ENCODE measurements at places on chromosomes 12 and 14.

GRCh38 chr14:35558680-35559079 is 24.7 kb downstream of the INSM2 start:
- DNase-seq: no peak

DNA sequence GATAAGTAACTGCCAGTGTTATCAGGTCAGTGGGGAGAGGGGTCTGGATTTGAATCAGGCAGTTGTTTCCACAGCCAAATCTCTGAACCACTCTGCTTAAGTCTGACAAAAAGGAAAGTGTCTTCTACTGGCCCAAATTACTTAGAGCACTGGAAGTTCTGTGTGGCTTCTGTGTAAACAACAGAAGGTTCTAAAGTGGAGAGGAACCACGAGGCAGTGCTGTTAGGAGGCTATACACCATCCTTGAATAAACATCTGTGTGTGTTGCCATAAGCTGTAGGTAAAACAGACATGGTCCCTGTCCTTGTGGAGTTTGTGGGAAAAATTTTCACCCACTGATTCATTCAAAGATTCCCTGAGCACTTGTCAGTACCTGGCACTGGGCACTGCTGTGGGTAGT is 50.0 kb downstream of the GALNT4 start:
- no peak for DNase-seq

DNA sequence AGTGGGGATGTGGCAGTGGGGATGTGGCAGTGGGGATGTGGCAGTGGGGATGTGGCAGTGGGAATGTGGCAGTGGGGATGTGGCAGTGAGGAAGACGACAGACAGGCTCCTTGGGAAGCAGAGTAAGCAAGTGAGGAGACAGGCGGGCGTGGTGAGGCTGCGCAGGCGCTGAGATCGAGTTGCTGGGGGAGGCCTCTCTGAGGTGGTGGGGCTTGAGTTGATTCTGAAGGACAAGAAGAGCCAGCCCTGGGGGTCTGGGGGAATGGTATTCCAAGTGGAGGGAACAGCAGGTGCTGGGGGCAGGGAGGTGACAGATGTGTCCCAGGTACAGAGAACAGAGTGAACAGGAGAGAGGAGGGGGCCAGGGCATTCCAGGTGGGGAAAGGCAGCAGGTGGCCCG is 33.8 kb upstream of the TSPAN9 start:
- DNase-seq: no peak

GRCh38 chr14:74539503-74539902 is 45.9 kb downstream of the ISCA2 start:
- no peak for DNase-seq

GRCh38 chr14:42214981-42215491 is 608.4 kb downstream of the LRFN5 start:
- DNase-seq: no peak

- DNase-seq: no peak
These were observed 5.0 kb downstream of the CARMIL3 start for GRCh38 chr14:24056800-24057184.

GRCh38 chr14:61511558-61511948 is 183.8 kb upstream of the HIF1A start:
- no peak for DNase-seq

- DNase-seq: no peak
These were observed 441.0 kb downstream of the FUT8 start for GRCh38 chr14:65853407-65853955.

DNA sequence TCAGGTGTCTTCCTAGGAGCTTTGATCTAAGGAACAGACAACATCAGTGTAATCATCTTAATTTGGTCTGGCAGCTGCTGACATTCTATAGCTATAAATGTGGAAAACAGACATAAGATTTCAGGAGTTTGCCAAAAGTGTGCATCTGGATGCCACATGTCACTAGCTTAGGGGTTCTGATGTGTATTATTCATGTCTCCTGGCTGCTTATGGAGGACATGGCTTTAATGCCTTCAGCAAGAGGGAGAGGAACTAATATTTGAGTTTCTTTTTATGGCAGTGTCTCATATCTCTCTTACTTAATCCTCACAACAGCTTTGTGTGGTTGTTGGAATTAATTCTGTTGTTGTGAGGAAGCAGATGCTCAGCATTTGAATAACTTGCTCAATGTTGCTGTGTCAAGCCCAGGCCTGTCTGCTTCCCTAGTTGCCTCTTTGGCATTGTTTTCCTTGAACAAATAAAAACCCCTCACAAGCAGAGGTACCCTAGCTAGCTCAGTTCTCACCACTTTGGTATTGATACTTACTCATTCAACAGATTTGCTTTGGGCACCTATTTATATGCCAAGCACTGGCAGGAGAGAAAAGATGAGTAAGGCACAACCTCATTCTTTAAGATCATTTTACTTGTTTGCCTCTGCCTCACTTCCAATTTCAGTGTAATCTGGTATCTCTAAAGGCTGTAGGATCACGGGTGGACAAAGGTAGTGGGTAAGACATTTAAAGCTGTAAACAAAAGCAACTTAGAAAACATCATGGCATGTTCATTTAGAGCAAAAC is 39.8 kb upstream of the EID3 start:
- no peak for DNase-seq

- no peak for DNase-seq
These were observed 55.8 kb upstream of the CLEC14A start for GRCh38 chr14:38311655-38312054.

DNA sequence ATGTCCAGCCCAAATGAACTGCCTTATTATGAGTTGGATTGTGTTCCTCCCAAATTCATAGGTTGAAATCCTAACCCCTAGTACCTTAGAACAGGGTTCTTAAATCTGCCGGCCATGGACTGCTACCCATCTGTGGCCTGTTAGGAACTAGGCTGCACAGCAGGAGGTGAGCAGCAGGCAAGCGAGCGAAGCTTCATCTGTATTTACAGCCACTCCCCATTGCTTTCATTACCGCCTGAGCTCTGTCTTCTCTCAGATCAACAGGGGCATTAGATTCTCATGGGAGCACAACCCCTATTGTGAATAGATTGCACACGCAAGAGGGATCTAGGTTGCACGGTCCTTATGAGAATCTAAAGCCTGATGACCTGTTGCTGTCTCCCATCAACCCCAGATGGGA is 9.8 kb upstream of the EML5 start:
- DNase-seq: no peak

- DNase-seq: no peak
These were observed 158.9 kb downstream of the SLC5A8 start for GRCh38 chr12:101051151-101051550.

GRCh38 chr12:57430112-57430930 is 522 bp downstream of the R3HDM2 start:
- no peak for DNase-seq
